ENCODE measurements at places on chromosomes 12 and 14.

DNA sequence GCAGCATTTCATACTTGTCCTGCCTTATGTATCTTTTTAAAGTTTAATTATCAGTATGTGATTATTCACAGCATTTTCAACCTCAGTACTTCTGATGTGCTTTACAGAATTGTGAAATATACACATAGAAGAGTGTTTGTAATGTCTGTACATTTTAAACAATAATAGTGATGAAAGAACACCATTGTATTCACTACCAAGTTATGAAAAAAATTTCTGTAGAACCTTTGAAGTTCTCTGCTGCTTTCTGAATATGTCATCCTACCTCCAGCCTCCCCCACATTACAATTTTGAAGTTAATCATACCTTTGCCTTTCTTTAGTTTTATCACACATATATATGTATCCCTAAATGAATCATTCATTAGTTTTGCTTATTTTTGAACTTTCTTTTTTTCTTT, 24.8 kb downstream of the FRMD6 start:
- DNase-seq: no peak

DNA sequence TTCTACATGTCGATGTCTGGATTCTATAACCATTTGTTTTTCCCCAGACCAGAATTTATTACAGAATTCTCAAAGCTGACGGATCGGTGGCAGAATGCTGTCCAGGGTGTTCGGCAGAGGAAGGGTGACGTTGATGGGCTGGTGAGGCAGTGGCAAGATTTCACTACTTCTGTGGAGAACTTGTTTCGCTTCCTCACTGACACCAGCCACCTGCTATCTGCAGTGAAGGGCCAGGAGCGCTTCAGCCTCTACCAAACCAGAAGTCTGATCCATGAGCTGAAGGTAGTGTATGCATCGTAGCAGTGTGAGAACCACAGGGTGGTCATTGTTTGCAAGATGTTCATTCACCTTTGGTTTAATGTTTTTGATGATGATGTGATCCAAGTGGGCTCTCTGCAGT, 124.0 kb downstream of the ESR2 start:
- no peak for DNase-seq

DNA sequence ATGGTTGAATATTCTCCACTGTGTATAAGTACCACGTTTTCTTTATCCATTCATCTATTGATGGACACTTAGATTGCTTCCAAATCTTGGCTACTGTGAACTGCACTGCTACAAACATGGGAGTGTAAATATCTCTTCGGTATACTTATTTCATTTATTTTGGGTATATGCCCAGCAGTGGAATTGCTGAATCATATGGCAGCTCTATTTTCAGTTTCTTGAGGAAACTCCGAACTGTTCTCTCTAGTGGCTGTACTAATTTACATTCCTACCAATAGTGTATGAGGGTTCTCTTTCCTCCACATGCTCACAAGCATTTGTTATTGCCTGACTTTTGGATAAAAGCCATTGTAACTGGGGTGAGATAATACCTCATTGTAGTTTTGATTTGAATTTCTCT, 623.1 kb upstream of the LRFN5 start:
- DNase-seq: no peak

DNA sequence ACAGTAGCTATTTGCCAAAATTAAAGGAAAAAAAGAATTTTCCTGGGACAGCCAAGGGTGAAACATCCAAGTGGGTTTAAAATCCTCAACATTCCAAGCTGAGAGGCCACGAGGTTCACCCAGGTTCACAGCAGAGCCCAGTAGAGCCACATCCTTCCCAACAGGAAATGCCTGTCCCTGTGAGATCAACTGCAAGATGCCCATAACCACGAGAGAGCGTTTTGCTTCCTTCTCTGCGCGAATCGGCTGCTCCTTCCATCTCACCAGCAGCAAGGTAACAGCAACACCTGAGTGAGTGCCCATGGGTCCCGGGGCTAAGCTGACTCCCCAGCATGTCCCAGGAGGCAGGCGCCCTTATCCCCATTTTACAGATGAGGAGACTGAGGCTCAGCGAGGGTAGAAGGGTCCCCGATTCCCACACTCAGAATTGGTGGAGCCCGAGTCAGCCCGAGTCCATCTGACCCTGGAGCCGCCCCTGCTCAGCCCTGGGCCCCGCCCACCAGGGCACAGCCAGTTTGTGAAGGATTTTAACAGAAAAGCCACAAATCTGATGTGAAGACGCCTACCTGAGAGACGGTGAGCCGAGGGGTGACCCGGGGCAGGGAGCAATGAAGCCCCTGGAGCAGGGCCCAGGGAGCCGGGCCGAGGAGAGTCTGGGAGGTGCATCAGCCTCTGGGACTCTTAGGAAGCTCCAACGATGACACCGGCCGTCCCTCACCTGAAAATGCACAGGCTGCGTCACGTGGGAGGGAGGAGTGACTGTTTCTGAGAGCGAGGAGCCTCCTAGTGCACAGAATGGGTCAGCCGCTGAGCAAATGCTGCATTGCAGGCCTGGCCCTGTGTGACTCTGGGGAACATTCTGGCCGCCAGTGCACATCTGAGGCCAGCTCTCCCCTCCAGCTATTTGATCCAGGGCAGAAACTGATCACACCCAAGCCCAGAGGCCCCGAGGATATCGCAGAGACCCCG, 236.9 kb upstream of the SFSWAP start:
- DNase-seq: no peak

DNA sequence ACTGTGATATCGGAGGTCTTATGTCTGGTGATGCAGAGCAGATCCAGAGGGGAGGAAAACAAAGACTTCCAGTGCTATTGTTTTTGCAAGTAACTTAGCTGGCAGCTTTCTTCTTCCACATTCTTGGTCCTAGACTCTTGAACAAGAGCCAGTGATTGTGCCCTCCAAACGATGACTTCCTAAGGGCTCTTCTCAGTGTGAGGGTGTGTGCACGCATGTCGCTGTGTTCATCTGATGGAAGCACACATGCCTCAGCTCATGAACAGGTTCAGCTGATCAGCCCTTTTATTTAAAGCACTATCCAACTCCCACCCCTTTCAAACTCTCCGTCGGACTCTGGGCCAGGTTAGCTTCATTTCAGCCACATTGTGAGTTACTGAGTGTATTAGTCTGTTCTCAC, 59.5 kb downstream of the SMOC1 start:
- no peak for DNase-seq

DNA sequence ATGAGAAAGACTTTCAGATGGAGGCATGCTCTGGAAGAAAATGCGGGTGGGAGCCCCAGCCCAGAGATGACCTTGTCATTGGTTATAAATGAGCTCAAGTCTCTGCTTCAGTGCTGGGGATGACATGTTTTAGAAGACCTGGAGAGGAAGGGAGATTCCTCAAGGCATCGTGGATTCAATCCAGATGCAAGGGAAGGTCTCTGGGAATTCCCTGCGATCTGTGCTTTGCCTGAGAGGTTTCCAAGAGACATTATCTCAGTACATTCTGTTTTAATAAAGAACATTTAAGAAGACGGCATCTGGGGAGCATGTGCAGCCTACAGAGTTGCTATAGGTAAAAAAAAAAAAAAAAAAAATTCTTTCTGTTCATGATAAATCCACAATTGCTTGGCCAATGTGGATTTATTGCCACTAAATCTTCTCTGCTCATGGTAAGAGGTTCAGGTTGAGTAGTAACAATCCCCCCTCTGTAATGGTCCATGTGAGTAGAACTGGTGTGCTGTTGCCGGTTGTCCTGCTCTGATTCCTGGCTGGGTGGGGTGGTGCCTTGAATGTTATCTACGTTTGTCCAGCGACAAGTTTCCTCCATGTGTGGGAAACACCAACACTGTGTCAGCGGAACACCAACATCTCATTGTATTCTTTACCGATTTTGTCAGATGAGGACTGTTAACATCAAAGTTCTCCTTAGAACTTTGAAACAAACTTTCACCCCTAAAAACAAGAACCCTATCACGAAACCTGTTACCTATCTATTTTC, 230.0 kb downstream of the MSRB3 start:
- DNase-seq: no peak

DNA sequence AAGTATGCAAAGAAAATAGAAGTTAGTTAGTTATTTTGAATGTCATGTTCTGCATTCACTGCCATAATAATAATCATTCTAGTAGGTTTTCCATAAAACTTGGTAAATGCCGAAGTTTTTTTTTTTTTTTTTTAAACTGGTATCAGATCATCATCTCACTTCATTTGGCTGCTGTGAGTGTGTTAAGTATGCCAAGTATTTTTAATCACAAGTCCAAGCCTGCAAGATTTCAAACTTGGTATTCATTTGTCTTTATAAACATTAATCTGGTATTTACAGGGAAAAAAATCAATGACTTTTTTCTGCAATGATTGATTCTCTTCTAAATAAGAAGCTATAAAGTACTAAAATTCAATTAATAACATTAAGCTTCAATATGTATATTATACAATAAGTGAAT, 248.9 kb downstream of the CCDC59 start:
- DNase-seq: peak; percentile 54

DNA sequence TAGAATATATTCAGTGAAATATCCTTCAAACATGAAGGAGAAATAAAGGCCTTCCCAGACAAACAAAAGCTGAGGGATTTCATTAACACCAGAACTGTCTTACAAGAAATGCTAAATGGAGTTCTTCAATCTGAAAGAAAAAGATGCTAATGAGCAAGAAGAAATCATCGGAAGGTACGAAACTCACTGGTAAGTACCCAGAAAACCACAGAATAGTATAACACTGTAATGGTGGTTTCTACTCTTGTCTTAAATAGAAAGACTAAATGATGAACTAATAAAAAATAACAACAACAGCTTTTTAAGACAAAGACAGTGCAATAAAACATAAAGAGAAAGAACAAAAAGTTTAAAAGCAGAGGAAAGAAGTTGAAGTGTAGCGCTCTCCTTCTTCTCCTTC, 18.7 kb upstream of the RNF212B start:
- no peak for DNase-seq

DNA sequence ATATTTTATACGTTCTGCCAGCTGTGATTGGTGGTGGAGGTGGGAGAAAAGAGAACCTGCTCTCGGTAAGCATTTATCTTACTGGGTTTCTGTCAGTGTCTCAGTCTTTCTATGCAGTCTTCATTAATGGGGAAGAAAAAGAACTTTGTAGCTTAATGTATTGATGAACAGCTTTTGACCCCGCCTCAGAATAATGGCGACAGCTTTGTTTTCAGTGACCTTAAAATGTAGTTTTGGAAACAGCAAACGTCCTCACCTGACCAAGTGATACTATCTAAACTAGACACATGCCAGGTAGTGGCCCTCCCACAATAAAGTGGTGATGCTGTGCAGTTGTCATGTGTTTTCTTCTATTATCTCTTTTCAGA, 1.4 kb downstream of the DACT1 start:
- no peak for DNase-seq

GRCh38 chr14:22520796-22521195, 68.2 kb downstream of the DAD1 start:
- no peak for DNase-seq

GRCh38 chr12:49542592-49543160, 3.8 kb downstream of the KCNH3 start:
- no peak for DNase-seq

- DNase-seq: no peak
These were observed 56.1 kb downstream of the CAPZA3 start for GRCh38 chr12:18794000-18794399.

DNA sequence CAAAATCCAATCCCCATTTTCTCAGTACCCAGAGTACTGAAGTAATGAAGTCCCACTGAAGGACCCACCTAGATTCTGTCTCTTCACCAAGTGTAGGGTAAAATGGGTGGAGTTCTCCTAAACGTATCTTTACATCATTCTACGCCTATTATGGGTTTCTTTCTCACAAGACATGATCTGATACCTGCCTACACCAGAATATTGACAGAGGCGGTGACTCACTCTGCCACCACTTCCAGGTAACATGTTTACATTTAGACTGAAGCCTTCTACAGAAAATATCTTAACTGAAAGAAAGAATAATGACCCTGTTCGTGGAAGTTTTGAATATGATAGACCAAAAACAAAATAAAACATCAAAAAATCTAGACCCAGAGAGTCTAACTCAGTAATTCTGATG, 89.8 kb downstream of the BTG1 start:
- DNase-seq: no peak
